Kidney (tissue), 22 donors: ENCODE measurements at places on chromosomes 16 and 17. TPM values are rescaled to one million over a fixed set of nuclear protein-coding genes. Genes with fewer than 3 reads are reported as not detected.

- no peaks in the 10 kb centered on the region for H3K36me3 ChIP-seq
- H3K27ac ChIP-seq, result no peak overlapping the region
- H3K27me3 ChIP-seq, result no peaks in the 10 kb centered on the region
- no peaks in the 10 kb centered on the region for H3K4me1 ChIP-seq
These were observed 65.1 kb downstream of the RPTOR start for GRCh38 chr17:80609757-80610156.

DNA sequence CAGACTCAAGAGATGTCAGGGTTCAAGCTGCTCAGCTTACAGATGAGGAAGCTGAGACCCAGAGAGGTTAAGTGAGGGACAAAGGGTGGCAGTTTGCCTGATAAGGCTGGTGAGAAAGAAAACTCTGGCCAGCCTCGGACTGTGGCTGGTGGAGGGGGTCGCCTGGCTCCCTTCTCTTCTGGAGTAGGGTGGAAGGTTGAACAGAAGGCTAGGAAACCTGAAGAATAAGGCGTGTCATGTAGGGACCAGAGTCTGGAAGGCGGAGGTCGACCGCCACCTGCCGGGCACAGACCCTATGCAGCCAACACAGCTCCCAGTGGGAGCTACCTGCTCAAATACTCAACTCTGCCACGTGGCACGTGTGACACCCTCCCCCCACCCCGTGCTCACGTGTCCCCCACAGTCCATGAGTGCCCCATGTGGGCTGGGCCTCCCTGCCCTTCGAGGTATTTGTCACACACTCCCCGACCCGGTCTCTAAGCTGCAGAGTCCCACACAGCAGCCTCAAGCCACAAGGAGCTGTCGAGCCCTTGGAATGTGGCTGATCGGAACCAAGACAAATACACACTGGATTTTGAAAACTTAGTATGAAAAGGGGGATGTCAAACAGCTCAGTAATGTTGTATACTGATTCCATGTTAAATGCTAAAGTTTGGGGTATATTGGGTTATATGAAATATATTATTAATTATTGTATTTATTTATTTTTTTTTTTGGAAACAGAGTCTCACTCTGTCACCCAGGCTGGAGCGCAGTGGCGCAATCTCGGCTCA is 11.8 kb downstream of the HID1 start:
- no peaks in the 10 kb centered on the region for H3K36me3 ChIP-seq
- H3K4me3 ChIP-seq, result no peak overlapping the region
- DNase-seq, result peak; percentile 73
- H3K4me1 ChIP-seq, result no peaks in the 10 kb centered on the region
- no peak overlapping the region for H3K27ac ChIP-seq

GRCh38 chr17:66946251-66946650 is 18.3 kb upstream of the CACNG4 start:
- no peaks in the 10 kb centered on the region for H3K4me1 ChIP-seq
- no peaks in the 10 kb centered on the region for H3K36me3 ChIP-seq
- DNase-seq, result no peak
- no peak overlapping the region for H3K27ac ChIP-seq
- H3K27me3 ChIP-seq, result no peaks in the 10 kb centered on the region

DNA sequence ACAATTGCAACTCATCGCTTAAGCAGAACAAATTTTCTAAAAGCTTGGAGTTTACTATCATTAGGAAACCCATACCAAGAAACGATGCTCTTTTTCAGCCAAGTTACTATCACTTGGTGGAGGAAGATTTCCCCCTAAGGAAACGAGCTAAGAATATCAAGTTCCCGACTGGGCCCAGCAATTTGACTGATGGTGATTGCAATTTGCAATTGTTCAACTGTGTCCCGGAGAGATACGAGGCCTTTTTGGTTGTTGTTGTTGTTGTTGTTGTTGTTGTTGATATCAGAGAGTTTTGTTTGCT is 6.2 kb downstream of the HS3ST3A1 start:
- H3K27me3 ChIP-seq, result no peaks in the 10 kb centered on the region
- no peak overlapping the region for H3K27ac ChIP-seq
- no peaks in the 10 kb centered on the region for H3K4me1 ChIP-seq
- H3K36me3 ChIP-seq, result no peaks in the 10 kb centered on the region
- H3K4me3 ChIP-seq, result no peak overlapping the region

DNA sequence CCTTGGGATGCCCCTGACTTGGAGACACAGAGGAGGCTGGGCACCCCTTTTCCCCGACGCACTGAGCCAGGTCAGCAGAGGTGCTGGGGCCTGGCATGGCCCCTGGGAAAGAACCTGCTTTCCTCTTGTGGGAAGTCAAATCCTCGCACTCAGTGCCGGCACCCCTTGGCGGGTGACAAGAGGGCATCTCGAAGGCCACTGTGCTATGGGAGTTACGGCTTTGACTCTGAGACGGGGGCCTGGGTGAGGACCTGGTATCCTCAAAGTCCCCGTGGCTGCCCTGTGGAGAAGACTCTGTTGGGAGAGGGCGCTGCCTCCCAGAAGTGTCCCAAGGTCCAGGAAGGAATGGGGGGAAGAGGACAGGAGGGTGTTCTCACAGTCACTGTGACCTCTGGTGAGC is 117.0 kb downstream of the METRNL start:
- DNase-seq, result no peak
- H3K27ac ChIP-seq, result no peak overlapping the region
- no peaks in the 10 kb centered on the region for H3K27me3 ChIP-seq
- H3K4me1 ChIP-seq, result peaks cover 17% of the 10 kb centered on the region
- no peak overlapping the region for H3K4me3 ChIP-seq

GRCh38 chr16:75443298-75443697 is 10.0 kb upstream of the CFDP1 start:
- no peak overlapping the region for H3K4me3 ChIP-seq
- no peaks in the 10 kb centered on the region for H3K4me1 ChIP-seq
- no peak overlapping the region for H3K27ac ChIP-seq
- H3K36me3 ChIP-seq, result no peaks in the 10 kb centered on the region
- H3K27me3 ChIP-seq, result no peaks in the 10 kb centered on the region

SLC5A2 gene
- 4.8 TPM for total RNA-seq

- DNase-seq, result no peak
- no peaks in the 10 kb centered on the region for H3K27me3 ChIP-seq
- H3K27ac ChIP-seq, result no peak overlapping the region
- no peaks in the 10 kb centered on the region for H3K36me3 ChIP-seq
These were observed 10.3 kb downstream of the CCL18 start for GRCh38 chr17:36074365-36074764.

GRCh38 chr16:22787466-22788192 is 26.3 kb upstream of the HS3ST2 start:
- no peak overlapping the region for H3K27ac ChIP-seq
- no peaks in the 10 kb centered on the region for H3K36me3 ChIP-seq
- no peak for DNase-seq
- no peaks in the 10 kb centered on the region for H3K27me3 ChIP-seq

KRTAP1-5 gene
- not detected for total RNA-seq

SLC2A4 gene
- 4.2 TPM for total RNA-seq

GRCh38 chr16:75198135-75198600 is 8.8 kb downstream of the CTRB2 start:
- H3K4me1 ChIP-seq, result no peaks in the 10 kb centered on the region
- DNase-seq, result no peak
- H3K36me3 ChIP-seq, result no peaks in the 10 kb centered on the region
- H3K27me3 ChIP-seq, result no peaks in the 10 kb centered on the region
- H3K27ac ChIP-seq, result no peak overlapping the region

GRCh38 chr16:82943371-82943770 is 316.6 kb downstream of the CDH13 start:
- H3K27ac ChIP-seq, result no peak overlapping the region
- H3K4me3 ChIP-seq, result no peak overlapping the region
- H3K4me1 ChIP-seq, result no peaks in the 10 kb centered on the region
- H3K36me3 ChIP-seq, result no peaks in the 10 kb centered on the region
- no peaks in the 10 kb centered on the region for H3K27me3 ChIP-seq
- no peak for DNase-seq

- no peak overlapping the region for H3K27ac ChIP-seq
- no peaks in the 10 kb centered on the region for H3K4me1 ChIP-seq
- no peak for DNase-seq
- H3K4me3 ChIP-seq, result no peak overlapping the region
- H3K36me3 ChIP-seq, result peaks cover 17% of the 10 kb centered on the region
- H3K27me3 ChIP-seq, result no peaks in the 10 kb centered on the region
These were observed 32.4 kb downstream of the CLTC start for GRCh38 chr17:59652119-59652518.

TEKT5 gene
- total RNA-seq, result 0.57 TPM

- H3K27me3 ChIP-seq, result no peaks in the 10 kb centered on the region
- no peaks in the 10 kb centered on the region for H3K4me1 ChIP-seq
- H3K36me3 ChIP-seq, result no peaks in the 10 kb centered on the region
- H3K4me3 ChIP-seq, result no peak overlapping the region
These were observed 127.9 kb downstream of the RBFOX3 start for GRCh38 chr17:79482727-79483521.

DNA sequence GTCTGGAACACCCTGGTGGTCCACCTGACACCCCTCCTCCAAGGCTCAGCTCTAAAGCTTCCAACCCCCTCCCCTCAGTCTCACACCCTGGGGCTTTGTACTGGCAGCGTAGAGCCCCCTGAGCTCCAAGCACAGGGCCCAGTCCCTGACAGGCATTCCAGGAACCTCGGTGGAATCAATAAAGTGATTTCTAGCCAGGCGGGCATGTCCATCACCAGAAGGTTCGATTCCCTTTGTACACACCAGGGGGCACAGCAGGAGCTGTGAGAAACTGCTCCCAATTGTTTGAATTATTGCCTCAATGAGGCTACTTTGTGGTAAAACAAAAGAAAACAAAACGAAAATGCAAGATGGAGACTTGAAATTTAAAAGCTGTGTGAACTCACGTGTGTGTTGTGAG is 51.8 kb downstream of the SMPD3 start:
- H3K36me3 ChIP-seq, result no peaks in the 10 kb centered on the region
- H3K27ac ChIP-seq, result no peak overlapping the region
- H3K4me3 ChIP-seq, result no peak overlapping the region

DNA sequence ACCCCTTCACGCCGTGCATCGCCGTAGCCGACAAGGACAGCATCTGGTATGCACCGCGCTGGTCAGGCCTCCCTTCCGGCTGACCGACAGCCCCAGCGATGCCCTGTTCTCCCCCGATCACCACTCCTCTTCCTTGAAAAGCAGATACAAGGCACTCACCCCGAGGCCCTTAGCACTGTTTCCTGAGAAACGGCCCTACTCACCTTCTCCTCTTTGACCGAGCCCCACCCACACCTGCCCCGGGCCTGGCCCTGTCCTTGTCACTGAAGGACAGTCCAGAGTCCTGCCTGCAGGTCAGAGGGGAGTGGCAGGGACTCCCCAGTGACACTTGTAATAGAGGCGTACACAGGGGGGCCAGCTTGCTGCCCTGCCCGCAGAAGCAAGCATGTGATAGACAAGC is 45.9 kb upstream of the CHMP6 start:
- no peak overlapping the region for H3K4me3 ChIP-seq
- DNase-seq, result no peak
- no peaks in the 10 kb centered on the region for H3K27me3 ChIP-seq
- H3K27ac ChIP-seq, result no peak overlapping the region

DNA sequence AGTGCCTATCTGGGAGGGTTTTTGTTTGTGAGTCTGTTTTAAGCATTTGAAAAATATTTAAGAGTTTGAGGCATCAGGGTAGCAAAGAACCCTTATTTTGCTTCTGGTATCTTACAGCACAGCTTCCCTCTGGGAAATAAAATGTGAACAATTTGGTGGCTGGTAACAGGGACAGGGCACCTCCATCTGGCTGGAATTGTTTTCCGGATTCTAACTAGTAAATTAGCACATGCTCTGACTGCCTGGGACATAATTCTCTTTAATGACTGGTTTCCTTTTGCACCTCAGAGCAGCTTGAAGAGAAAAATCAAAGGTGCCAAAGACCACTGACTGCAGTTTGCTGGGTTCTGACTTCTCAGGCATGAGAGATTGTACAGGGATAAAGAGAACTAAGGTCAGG is 469.1 kb downstream of the GRIN2A start:
- H3K4me1 ChIP-seq, result no peaks in the 10 kb centered on the region
- no peak for DNase-seq
- H3K36me3 ChIP-seq, result no peaks in the 10 kb centered on the region
- no peak overlapping the region for H3K27ac ChIP-seq

DNA sequence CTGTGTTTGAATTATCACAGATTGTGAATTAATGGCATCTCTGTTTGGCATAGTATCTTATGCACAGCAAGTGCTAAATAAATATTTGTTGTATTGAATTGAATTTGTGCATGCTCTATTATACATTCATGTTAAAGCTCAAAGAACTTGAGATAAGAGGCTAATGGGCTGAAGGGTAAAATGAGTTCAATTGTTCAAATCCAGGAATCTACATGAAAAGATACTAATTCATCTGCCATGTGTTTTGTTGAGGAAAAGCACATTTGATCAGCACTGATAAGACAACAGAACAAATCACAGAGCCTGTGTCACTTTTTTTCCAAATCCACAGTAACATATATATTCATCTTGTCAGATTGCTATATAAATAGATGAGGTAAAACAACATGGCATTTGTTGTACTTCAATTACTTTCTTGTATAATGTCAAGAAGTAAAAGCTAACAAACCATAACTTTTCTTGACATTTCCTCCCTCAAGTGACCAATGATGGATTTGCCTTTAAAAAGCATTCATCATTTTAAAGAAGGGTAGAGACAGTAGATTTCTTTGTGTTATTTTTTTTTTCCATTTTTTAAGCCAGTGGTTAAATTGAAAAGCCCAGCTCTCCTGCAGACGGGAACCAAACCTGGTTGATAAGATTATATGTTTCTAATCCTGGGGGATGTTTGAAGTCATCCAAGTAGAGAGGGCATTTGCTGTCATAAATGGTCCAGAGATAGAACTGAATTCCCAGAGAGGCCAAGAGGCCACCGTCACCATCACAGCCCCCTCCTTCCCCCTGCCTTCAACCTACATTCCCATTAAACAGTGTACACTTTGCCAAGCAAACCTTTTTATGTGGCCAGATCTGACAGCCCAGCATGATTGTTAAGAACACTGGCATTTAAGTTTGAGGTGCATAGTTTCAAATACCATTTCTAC is 123.0 kb downstream of the CHD9NB start:
- H3K4me1 ChIP-seq, result no peaks in the 10 kb centered on the region
- no peaks in the 10 kb centered on the region for H3K27me3 ChIP-seq
- DNase-seq, result no peak
- no peaks in the 10 kb centered on the region for H3K36me3 ChIP-seq
- no peak overlapping the region for H3K4me3 ChIP-seq

GRCh38 chr17:81834831-81835267 is at the start of gene PPP1R27:
PPP1R27 (minus strand) TSS chr17:81835050; CDS start chr17:81834953, 97 bp downstream.
- DNase-seq, result no peak
- H3K27me3 ChIP-seq, result no peaks in the 10 kb centered on the region
- no peaks in the 10 kb centered on the region for H3K36me3 ChIP-seq
- H3K27ac ChIP-seq, result no peak within 1 kb of the TSS
- peaks cover 4% of the 10 kb centered on the region for H3K4me1 ChIP-seq

DNA sequence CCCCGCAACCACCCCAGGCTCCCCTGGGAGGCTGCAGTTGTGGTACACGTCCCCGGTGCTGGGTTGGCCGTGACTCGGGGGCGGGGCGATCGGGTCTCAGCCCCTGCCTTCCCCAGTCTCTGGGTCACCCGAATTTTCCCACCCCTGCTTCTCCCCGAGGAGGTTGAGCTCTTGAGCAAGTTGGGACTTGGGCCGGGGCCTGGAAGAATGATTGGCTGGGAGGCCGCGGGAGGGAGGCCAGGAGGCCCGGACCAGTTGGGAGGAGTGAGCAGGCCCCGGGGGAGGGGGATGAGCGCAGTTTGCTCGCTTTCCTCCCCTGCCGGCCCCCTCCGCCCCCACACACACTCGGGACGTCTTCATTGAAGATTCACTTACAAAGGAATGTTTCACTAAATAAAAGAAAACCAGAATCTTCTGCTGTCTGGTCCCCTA is 4.5 kb upstream of the HEXIM1 start:
- no peak overlapping the region for H3K4me3 ChIP-seq
- H3K4me1 ChIP-seq, result peaks cover 12% of the 10 kb centered on the region
- peak; percentile 97 for DNase-seq
- H3K27ac ChIP-seq, result peak overlapping the region; percentile 93
- no peaks in the 10 kb centered on the region for H3K27me3 ChIP-seq

PCYT2 gene
- total RNA-seq, result 28.4 TPM

ERN2 gene
- total RNA-seq, result not detected

ADPRM gene
- 9.2 TPM for total RNA-seq
